DMS53 (cell line): ENCODE measurements at places on chromosomes 7 and 10.

DNA sequence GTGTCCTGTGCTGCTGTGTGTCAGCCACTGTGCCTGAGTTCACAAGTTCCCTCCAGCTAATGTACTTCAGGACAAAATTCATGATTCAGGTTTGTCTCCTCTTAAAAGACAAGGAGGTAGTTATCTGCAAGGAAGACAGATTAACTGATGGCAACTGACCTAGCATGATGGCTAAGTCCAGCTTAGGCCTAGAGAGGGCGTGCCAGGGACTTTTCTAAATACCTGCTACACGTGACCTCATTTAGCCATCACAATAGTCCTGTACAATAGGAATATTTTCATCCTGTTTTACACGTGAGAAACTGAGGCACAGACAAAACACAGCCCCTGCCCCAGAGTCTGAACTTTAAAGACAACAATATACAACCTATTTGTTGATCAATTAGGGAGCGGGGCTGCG lies 275.7 kb downstream of the XPNPEP1 start:
- DNase-seq: peak; percentile 32

GRCh38 chr7:33562996-33563395 lies 342.3 kb upstream of the BMPER start:
- DNase-seq: no peak

GRCh38 chr10:23375366-23375765 lies 30.8 kb upstream of the C10orf67 start:
- no peak for DNase-seq

GRCh38 chr7:130875901-130876300 lies 141.9 kb upstream of the KLF14 start:
- DNase-seq: no peak

- DNase-seq: no peak
These were observed 168.4 kb upstream of the PODXL start for GRCh38 chr7:131724776-131725345.

- no peak for DNase-seq
These were observed 30.0 kb upstream of the MSRB2 start for GRCh38 chr10:23065181-23065948.

DNA sequence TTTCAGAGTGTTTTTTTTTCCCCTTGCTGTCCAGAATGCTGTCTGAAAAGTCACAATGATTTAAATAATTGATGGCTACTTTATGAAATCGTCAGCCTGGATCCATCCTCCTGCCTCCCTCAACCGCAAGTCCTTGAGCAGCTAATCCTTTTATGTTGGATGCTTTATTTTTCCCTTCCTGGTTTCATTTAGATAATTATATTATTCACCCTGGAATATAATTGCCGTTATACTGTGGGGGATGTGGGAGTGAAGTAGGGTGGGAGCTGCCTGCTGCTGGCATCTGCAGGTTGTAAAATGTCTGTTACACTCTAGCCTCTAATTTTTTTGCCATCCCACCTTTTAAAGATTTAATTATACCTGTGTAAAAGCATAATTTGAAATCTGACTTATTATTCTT lies 290.5 kb upstream of the LRGUK start:
- DNase-seq: no peak

- no peak for DNase-seq
These were observed 19.9 kb upstream of the IFIT1B start for GRCh38 chr10:89357975-89358374.

DNA sequence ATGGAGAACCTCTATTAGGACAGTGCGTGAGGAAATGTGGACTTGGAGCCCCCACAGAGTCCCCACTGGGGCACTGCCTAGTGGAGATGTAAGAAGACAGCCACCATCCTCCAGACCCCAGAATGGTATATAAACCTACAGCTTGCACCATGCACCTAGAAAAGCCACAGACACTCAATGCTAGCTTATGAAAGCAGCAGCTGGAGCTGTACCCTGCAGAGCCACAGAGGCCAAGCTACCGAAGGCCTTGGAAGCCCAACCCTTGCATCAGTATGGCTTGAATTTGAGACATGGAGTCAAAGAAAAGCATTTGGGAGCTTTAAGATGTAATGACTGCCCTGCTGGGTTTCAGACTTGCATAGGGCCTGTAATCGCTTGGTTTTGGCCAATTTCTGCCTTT lies 361.3 kb downstream of the ZNF248 start:
- no peak for DNase-seq

- no peak for DNase-seq
These were observed 214.8 kb upstream of the MAGI2 start for GRCh38 chr7:79668292-79668691.

DNA sequence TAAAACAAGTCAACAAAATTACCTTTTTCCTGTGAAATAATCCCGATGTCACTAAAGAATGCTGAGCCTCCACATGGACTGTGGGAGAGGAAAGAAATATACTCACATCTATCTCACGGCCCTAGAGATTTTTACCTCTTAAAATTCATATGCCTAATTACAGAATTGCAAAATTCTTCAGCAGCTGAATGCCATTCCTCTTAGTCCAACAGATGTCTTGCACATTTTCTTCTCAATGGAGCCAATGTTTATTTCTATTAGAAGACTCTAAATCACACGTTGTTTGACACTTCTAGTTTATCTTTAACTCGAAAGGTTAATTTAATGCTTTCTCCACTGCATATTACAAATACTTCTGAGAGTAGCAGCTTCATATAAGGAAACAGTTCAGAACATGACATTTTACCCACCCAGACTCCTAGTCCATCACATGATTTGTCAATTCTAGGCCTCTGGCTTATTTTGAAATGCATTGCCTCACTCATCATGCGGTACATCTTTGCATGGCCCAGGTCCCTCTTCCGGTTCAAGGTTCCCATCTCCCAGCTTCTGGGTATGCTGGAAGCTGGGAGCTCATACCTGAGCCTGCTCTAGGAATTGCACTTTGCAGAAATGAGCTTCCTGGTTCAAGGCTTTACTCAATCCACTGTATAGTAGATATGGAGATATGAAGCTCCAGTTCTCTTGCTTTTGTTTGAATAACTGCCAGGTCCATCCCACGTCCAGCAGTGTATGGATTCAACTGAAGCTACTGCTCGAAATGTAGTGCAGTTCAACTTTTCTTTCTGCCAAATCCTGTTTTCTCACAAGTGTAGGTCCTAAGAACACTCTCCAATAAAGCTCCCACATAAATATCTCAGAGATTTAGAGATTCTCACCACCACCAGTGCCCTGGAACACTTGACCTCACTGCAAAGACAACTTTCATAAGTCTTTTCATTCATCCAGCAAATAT lies 306.2 kb downstream of the GPR37 start:
- peak; percentile 14 for DNase-seq

- DNase-seq: no peak
These were observed 69.3 kb upstream of the PDZD8 start for GRCh38 chr10:117444497-117445040.

DNA sequence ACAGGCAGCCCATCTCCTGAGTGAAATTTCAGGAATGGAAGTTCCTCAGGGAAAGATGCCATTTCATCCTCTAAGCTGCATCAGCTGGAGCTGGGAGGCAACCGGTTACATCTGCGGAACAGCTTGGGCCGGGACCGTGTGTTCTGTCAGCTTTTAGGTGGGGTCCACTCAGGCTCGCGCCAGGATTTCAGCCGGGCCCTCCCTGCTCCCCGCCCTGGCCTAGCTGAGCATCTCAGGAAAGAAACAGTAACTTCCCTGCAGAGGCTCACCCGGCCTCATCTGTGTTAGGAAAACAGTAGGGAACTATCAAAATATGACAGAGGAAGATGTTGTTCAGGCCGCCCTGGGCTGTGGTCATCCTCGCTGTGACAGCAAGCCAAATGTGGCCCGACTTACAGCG lies 110.4 kb downstream of the TRIL start:
- DNase-seq: no peak

- DNase-seq: no peak
These were observed 194.3 kb upstream of the FERD3L start for GRCh38 chr7:19339512-19339911.

DNA sequence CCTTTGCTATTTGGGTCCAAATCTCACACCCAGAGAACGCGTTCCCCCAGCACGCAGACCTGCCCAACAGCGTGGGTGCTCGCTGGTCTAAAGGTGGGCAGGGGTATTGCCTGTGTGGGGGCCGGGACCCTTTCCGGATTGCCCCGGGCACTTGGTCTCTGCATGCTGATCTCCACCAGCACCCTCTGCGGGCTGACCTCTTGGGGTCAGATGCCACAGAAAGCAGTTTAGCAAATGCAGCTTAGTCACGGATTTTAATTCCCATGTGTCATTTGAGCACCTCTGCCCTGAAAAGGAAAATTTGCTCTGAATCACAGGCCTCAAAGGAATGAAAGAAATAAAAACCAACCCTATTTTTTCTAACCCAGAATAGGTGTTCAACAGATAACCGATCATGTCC lies 46.7 kb downstream of the PKD1L1 start:
- no peak for DNase-seq
